ENCODE measurements at places on chromosomes 5 and 9.
A peak's percentile ranks its signal among the peaks of the same experiment; 100 is the strongest.

DNA sequence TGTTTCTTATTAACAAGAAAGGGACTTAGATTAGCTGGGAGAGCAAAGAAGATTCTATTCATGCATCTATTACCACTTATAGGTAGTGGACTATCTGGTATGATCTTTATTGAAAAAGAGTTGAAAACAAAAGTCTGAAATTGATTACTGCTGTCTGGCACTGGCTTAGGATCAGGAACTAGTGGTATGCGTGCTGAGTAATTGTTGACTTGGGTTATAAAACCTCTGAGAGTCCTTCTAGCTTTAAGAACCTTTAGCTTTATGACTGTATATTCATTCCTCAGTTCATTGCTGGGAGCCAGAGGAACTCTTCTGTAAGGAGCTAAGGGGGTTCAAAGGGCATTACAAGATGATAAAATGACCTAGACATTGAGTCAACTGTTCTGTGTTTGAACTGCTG is 7.6 kb downstream of the SLC1A1 start:
- no peak for DNase-seq

DNA sequence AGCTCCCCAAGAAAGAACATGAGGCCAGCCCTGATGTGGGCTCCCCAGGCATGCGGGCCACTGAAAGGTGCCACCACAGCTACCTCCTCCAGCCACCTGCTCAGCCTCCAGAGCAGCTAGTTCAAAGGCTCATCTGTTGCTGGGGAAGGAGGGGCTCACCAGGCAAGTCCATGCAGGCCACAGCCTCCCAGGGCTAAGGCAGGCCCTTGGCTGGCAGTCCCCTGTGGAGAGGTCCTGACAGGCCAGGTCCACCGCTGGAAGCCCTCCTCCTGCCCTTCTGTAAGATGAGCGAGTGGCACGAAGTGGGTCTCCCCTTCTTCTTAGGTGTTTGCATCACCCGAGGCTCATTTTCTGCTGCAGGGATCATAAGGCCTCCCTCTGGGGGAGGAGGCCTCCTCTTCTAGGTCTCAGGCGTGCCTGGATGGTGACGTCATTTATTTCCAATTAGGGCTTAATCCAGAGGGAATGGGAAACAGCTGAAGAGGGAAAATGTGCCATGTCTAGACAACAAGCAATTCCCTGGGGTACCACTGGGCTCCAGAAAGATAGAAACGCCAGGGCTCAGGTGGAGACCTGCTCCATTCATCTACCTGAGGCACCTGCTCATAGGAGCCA is 91.6 kb downstream of the CFAP90 start:
- DNase-seq: no peak

- no peak for DNase-seq
These were observed 7.0 kb downstream of the UNC5A start for GRCh38 chr5:176817369-176817840.

- no peak for DNase-seq
These were observed 396.0 kb downstream of the MLLT3 start for GRCh38 chr9:20226345-20226744.

DNA sequence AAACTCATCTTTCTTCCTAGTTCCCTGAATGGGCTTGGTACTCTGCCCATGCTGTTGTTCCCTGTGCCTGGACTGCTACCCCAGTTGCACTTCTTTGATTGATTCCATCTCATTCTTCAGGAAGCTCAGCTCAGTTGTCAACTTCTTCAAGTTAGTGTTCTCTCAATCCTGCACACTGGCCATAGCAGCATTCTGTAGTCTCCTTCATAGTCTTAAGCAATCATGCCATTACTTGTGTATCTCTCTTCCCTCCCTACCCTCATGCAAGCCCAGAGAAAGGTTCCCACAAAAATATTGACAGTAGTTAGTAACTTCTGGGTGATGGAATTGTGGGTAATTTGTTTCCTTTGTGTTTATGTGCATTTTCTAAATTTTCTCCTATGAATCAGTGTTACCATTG is 5.5 kb downstream of the KDM4C start:
- no peak for DNase-seq

- DNase-seq: no peak
These were observed 11.3 kb upstream of the P4HA2 start for GRCh38 chr5:132238901-132239500.

- no peak for DNase-seq
These were observed 7.9 kb downstream of the CSF2 start for GRCh38 chr5:132081458-132081857.

DNA sequence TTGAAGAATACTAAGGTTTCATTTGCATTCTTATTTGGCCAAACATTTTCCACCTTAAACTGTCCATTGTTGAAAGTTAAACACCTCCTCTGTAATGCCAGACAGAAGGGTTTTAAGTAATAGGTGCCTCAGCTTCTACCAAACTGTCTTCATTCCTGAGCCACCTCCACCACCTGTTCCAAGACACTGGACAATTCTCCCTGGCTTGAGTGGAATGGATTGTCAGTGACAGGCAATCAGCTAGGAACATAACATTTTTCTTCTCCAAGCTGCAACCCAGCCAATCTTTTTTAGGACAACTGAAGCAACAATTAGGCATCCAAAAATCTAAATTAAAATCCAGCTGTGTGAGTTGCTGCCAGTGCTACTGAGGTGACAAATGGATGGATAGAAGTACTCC is 73.9 kb upstream of the ICE1 start:
- DNase-seq: no peak

DNA sequence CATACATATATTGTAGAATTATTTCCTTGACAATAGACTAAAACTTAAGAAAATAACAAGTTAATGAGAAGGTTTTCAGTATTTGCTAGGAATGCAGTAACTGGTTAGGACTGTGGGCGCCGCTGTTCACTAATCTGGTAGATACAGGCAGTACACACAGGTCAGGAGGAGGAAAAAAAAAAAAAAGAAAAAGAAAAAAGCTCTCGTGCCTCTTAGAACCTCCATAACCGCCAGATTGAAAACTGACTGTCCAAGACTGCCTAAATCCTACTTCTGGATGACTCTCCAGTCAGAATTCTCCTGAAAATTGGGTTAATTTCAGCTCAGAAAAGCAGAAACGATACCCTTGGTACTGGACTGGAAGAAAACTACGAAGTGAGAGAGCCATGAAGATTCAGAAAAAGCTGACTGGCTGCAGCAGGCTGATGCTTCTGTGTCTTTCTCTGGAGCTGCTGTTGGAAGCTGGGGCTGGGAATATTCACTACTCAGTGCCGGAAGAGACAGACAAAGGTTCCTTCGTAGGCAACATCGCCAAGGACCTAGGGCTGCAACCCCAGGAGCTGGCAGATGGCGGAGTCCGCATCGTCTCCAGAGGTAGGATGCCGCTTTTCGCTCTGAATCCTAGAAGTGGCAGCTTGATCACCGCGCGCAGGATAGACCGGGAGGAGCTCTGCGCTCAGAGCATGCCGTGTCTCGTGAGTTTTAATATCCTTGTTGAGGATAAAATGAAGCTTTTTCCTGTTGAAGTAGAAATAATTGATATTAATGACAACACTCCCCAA is at the start of gene PCDHGA1:
TSS of gene PCDHGA1 (plus strand) at position 216 of the 782 bp plus-strand sequence.
- DNase-seq: peak; percentile 89

DNA sequence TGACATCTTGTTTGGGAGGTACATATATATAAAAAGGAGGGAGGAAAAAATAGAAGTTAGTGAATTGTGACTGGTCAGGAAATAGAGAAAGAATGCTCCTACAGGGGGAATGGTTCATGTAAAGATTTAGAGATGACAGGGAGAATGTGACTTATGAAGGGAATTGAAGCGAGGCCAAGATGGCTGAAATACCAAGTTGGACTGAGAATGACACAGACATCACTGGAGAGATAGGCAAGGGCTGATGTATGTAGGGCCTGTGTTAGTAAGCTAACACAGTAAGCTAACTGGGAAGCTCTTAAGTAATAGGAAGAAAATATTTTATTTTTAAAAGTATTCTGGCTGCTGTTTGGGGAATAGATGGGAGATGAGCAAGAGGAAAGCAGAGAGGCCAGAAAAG is 286.3 kb downstream of the NNT start:
- no peak for DNase-seq
